ENCODE measurements at places on chromosomes 7 and 10. TPM values are rescaled to one million over a fixed set of nuclear protein-coding genes. Genes with fewer than 3 reads are reported as not detected.

DNA sequence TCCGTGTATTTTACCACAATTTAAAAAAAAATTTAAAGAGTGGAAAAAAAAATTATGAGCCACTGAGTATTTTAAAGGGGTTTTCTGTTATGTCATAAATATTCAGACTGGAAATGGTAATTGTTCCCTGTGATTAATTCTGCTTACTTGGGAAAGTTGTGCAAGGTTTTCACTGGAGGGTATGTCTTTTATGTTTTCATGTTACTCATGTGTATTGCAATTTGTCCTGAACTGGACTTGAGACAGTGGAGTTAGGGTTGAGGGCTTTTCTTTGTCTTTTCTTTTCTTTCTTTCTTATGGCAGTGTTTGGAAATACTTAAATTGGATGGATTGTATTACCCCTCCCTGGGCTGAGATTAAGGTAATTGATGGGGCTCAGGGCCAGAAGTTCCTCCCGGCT lies 257.7 kb downstream of the BAMBI start:
- DNase-seq: no peak

- peak; percentile 27 for DNase-seq
Measured at GRCh38 chr7:152399344-152399743, 36.5 kb downstream of the KMT2C start.

DNA sequence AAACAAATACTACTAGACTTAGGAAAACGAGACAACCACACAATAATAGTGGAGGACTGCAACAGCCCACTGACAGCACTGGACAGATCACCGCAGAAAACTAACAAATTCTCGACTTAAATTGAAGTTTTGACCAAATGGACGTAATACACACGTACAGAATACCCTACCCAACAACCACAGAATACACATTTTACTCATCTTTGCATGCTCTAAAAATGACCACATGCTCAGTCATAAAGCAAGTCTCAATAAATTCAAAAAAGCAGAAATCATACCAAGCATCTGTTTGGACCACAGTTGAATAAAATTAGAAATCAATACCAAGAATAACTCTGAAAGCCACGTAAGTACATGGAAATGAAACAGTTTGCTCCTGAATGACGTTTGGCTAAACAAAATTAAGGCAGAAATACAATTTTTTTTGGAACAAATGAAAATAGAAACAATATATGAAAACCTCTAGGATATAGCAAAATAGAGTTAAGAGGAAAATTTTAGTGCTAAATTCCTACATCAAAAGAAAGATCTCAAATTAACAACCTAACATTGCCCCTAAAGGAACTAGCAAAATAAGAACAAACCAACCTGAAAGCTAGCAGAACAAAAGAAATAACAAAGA lies 30.6 kb downstream of the MAPK8 start:
- DNase-seq: no peak

Gene CSGALNACT2
- 2.8 TPM for total RNA-seq

Gene PON1
- not detected for total RNA-seq
